ENCODE measurements at places on chromosomes 1 and 21. TPM values are rescaled to one million over a fixed set of nuclear protein-coding genes. Genes with fewer than 3 reads are reported as not detected.
A peak's percentile ranks its signal among the peaks of the same experiment; 100 is the strongest.

FAM72A gene
- 4.3 TPM for total RNA-seq

DNA sequence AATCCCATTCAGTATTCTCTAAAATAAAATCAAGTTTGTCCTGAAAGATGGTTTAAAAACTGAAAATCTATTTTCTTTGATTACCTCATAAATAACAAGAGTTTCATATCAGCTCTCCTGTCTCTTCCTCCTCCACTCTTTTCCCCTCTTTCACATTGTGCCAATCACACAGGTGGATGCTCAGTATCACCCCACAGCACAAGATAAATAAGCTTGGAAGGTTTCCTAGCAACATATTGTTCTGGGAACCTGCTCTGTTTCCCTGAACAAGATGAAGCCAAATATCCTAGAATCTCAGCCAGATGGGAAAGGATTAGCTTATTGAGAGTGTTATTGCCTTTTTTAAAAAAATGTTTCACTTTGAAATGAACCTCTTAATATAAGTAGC is 45.7 kb upstream of the CACYBP start:
- H3K36me3 ChIP-seq = no peaks in the 10 kb centered on the region
- peak overlapping the region; percentile 33 for H3K4me3 ChIP-seq
- DNase-seq = no peak
- peak overlapping the region; percentile 63 for H3K27ac ChIP-seq

DNA sequence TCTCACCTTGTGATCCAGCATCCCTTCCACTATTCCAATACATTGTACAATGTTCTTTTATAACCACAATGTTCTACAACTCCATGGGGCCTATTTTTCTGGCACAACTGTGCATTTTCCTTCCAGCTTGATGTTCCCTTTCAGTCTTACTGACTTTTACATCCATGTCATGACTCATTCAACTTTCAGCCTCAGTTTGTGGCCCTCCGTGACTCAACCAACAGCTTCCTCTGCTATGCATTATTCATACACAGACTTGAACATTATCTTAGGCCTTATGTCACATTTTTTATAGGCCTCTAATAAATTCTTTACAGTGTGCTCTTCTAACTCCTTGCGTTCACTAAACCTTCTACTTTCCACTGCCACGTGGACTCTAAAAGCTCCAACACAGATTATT is 119.4 kb upstream of the PRMT6 start:
- no peaks in the 10 kb centered on the region for H3K4me1 ChIP-seq
- H3K4me3 ChIP-seq = no peak overlapping the region
- no peak overlapping the region for H3K27ac ChIP-seq
- H3K36me3 ChIP-seq = no peaks in the 10 kb centered on the region
- DNase-seq = no peak

DNA sequence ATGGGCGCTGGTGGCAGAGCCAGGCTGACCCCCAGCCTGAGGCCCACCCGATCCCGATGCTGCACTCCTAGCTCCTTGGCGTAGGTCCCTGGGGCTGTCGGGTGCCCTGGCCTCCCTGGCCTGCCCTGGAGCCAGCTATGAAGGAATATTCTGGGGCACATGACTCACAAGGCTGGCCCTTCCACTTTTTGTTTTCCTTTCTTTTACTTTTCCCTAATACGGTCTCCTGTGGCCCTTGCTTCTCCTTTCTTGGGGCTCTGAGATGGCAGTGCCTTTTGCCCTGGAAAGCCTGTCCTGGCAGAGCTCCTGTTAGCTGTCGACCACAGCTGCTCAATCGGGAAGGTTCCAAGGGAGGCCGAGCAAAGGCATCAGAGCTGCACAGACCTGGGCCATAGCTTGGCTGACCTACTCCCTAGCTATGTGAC is 22.1 kb downstream of the ARHGEF10L start:
- no peaks in the 10 kb centered on the region for H3K27me3 ChIP-seq
- no peak overlapping the region for H3K4me3 ChIP-seq
- H3K4me1 ChIP-seq = peaks cover 33% of the 10 kb centered on the region
- peaks cover 5% of the 10 kb centered on the region for H3K36me3 ChIP-seq
- H3K27ac ChIP-seq = no peak overlapping the region

- no peak overlapping the region for H3K27ac ChIP-seq
- no peaks in the 10 kb centered on the region for H3K4me1 ChIP-seq
- H3K4me3 ChIP-seq = no peak overlapping the region
- peaks cover 25% of the 10 kb centered on the region for H3K27me3 ChIP-seq
- no peaks in the 10 kb centered on the region for H3K36me3 ChIP-seq
These were observed 177.0 kb downstream of the NPHP4 start for GRCh38 chr1:5815211-5815610.

DNA sequence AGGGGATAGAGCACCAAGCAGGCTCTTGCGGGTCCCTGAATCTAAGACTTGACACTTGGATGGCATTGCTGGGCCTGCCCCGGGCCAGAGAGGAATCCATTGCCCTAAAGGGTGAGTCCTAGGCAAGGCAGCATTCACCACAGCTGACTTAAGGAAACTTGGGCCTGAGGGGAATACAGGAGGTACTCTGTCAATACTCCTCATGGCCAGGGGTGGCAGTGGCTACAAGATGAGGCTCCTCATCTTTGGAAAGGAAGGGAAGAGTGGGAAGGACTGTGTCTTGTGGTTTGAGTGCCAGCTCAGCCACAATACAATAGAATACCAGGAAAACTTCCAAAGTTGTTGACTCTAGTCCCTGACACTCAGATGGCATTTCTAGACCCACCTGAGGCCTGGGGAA is 5.1 kb downstream of the KRTAP22-1 start:
- H3K27ac ChIP-seq = no peak overlapping the region
- no peak for DNase-seq
- no peaks in the 10 kb centered on the region for H3K27me3 ChIP-seq
- no peak overlapping the region for H3K4me3 ChIP-seq
- no peaks in the 10 kb centered on the region for H3K4me1 ChIP-seq

GRCh38 chr1:244049162-244050013 is 1.7 kb upstream of the ZBTB18 start:
- no peak for DNase-seq
- peaks cover 12% of the 10 kb centered on the region for H3K4me1 ChIP-seq
- peaks cover 7% of the 10 kb centered on the region for H3K27me3 ChIP-seq
- peak overlapping the region; percentile 91 for H3K27ac ChIP-seq
